ENCODE measurements at places on chromosomes 7 and 10.

DNA sequence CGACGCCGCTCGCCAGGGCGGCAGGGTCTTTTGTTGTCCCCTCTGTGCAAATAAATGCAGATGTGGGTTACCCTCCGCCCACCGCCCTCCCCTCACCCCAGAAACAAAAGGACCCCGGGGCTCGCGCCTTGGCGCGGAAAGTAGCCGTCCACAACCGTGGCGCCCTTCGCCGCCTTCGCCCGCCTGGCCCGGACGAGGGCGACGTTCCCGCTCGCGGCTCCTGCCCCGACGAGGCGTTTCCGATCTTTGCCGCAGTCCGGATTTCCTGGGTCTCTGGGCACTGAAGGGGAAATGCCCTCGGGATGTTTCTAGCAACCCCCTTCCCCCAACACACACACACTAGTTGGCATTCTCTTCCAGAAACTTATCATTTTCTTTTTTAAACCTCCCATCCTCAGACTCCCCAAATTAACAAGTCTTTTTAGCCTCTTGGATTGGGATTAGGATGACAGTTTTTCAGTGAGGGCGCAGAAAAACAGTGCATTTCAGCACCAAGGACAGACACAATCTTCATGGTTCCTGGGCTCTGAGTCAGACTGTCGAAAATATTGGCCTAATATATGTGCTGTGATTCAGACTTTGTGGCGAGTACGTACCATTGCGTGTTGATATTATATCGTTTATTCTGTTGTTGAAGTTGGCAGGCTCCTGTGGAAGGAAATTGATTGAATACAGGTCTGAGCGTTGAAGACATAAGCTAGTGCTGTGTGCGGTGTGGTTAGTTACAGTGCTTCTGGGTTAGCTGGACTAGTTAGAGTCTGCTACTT lies 771 bp downstream of the PHYHIPL start:
- DNase-seq = no peak

DNA sequence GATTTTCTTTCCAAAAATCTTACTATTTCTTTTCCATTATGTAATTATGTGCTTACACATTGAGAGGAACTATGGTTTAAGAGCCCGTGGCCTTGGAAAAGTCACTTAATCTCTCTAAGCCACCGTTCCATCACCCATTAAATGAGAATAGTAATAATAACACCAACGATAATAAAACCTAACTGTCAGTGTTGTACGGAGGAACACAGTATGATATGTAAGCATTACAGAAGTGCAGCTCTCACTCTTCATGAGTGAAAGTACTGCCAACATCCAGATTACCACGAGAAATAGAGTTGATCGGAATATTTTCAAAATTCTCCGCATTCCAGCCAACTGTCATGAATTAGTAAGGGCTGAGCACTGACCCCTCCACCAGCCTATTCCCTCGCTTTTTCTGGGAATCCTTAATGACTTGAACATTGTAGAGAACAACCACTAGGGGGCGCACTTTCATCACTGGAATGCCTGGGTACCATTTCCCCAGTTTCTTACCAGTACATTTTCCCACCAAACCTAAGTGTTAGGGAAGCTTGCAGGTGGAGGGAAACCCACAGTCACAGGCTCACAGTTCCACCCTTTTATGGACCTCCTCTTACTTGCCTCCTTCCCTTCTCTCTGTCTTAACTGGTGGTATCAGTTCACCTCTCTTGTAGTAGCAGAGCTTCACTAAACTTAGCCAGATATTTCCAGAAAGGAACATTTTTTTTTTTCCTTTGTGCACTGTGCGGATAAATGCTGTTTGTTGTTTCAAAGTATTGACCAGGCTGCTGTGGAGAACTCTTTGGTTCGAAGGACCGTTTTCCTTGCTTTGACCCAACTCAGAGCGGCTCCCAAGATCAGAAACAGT lies 27.8 kb downstream of the NKX2-3 start:
- peak; percentile 14 for DNase-seq

DNA sequence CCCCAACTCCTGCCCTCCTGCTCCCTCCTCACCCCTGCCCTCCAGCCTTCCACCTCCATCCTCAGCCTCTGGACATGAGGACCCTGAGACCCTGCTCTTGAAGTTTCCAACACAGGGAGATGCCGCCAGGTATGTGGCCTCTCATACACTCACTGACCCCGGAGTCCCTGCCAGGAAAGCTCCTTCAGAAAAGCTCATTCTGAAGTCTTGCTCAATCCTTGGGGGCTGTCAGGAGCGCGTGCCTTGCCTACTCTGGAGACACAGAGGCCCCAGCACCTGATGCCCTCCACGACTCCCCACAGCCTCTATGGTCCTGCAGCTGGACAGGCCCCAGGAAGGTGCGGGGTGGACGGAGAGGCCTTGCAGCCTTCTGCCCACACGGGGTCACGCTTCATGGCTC lies 11.0 kb downstream of the NUDT1 start:
- DNase-seq = no peak

DNA sequence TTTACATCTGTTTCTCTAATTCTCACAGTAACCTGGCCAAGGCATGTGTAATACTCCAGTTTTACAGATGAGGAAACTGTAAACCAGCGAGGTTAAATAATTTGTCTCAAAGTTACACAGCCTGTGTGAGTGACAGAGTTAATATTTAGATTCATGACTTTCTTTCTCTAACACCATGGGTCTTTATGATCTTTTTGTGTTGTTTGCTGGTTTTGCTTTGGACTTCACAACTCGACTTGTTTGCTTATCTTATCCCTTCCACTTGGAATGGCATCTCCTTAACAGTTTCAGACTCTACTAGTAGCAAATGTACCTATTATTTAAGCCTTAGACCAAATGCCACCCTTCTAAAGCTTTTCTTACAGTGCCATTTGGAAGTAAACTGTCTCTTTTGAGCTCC lies 34.4 kb downstream of the MXI1 start:
- no peak for DNase-seq

DNA sequence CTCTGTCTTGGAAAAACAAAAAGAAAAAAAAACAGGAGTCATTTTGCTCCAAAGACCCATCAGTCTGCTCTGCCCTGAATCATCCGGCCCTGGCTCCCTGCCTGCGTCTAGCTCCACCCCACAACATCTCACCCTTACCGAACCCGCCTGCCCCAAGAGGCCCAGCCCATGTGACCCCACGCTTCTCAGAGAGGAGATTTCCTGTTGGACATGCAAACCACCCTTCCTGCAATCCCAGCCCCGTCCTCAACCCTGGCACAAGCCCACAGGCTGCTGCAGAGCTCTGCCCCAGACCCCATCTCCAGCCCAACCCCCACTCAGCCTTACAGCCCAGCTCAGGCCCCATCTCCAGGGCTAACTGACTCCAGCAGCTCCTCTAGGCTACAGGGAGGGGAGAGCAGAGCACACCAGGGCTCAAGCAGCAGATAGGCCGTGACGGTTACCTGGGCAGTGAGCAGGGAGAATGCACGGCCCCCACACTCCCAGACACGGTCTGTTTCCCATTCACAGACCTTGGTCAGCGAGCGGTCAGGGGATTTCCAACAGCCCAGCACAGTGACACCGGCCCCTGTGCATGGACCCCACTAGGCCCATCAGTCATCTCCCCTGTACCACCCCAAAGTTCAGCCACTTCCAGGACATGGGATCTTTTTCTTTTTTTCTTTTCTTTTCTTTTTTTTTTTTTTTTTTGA lies 69.9 kb upstream of the GTF2I start:
- no peak for DNase-seq

DNA sequence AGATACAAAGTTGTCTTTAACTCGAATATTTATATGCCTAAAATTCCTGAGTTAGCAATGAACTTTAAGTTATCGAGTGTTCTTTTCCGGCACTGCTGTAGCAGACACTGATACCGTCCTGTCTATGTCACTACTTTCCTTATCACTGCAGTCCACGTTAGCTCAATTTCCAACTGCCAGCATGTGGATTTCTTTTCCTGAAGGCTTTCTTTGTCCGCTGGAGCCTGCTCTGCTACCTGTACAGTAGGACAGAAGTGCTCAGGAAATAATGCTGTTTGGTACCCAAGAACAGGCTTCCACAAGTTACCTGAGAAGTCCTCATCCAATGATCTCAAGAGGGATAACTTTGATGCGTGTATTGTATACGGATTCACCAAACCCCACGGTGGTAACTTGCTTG lies 329.4 kb downstream of the NXPH1 start:
- no peak for DNase-seq

- no peak for DNase-seq
These were observed 473.5 kb upstream of the FOXK1 start for GRCh38 chr7:4208586-4208985.

DNA sequence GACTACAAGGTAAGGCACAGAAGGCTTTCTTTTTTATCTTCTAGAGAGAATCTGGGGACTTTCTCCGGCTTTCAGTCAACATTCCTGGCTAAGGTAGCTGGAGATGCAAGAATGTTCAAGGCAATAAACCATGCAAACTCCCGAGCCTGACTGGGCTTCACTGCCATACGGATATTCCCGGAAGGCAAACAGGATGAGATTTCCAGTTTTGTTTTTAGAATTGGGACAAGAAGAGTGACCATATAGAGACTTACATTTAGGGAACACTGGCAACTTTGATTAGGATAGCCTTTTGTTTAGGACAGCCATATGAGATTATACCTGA lies 269 bp downstream of the CALD1 start:
- no peak for DNase-seq

DNA sequence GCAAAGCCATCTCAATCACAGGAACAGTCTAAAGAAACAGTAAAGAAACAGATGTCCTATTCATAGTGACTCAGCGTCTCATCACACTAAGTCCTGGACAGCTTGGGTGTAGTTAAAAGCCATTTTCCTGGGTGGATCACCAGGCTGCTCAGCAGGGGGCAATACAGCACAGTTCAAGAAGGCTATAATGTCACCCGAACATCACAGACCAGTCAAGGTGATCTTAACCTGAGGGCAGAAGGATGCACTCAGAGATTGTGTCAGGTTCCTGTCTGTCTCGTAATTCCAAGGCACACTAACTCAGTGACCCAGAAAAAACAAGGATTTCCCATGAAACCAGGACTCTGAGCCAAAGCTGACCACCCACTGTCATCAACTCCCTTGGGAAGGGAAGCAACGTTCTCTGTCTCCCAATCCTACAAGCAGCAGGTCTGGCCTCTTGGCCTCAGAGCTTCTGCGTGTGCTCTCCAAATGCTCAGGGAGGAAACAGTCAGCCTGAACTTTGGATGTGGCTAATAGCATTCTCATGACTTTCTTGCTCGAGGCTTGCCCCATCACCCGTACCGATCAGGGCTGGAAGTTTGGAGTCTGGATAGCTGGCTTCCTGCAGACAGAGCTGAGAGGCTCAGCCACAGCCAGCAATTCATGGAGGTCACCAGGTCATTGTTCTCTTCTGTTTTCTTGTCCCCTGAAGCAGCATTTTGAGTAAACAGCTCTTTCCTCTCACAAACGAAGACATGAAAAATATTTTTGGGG lies 90.4 kb upstream of the FAM171A1 start:
- no peak for DNase-seq

GRCh38 chr10:99927721-99928280 lies 81.9 kb downstream of the DNMBP start:
- no peak for DNase-seq

DNA sequence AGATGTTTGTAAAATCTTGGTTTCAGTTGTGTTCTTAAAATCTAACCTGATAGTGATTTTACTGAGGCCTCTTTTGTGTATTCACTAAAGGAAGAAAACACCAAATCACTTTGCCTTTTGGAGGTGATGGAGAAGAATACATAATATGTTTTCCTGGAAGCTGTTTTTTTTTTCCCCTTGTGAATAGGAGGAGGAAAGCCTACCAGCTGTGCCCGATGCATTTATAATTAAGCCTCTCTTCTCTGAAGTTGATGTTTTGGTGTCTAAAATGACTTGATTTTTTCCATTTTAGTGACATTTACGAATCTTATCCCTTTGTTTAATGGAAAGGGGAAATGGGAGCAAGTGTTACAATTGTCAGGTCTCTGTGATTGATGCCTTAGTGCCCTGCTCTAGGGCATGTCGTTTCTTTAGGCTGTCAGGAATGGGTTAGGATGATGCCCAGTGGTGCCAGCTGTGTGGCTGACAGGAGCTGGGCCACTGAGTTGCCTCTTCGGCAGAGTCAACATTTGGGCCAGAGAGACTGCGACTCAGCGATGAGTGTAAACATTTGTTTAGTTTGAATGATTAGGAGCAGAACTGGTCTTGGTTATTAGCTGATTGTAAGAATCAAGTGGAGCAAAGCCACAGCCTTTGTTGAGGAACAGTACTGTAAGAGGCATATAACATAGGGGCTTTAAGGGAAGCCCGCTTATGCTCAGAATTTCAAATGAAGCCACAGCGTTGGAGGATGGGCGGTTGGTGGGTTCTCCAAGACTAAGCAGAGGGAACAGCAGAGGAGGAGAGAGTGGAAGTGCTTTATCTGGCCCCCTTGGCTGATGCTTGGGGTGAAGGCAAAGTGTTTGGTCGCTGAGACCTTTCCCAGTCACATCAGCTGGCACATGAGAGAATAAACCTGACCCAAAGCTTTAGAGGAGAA lies 81.6 kb downstream of the CDK14 start:
- no peak for DNase-seq

GRCh38 chr10:89838044-89838615 lies 136.7 kb downstream of the KIF20B start:
- no peak for DNase-seq

DNA sequence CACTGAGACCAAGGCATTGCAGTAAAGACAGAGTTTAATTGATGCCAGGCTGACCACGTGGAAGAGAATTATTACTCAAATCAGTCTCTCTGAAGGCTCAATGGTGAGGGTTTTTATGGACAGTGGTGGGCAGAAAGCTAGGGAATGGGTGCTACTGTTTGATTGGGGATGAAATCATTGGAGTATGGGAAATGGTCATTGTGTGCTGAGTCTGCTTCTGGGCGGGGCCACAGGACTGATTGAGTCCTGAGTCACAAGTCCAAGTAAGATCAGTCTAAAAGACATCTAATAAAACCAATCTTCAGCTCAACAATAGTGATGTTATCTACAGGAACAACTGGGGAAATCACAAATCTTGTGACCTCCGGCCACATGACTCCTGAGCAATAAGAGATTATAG lies 868.4 kb downstream of the SORCS3 start:
- DNase-seq = no peak

GRCh38 chr7:107993891-107994291 lies 9.1 kb downstream of the LAMB1 start:
- DNase-seq = no peak

DNA sequence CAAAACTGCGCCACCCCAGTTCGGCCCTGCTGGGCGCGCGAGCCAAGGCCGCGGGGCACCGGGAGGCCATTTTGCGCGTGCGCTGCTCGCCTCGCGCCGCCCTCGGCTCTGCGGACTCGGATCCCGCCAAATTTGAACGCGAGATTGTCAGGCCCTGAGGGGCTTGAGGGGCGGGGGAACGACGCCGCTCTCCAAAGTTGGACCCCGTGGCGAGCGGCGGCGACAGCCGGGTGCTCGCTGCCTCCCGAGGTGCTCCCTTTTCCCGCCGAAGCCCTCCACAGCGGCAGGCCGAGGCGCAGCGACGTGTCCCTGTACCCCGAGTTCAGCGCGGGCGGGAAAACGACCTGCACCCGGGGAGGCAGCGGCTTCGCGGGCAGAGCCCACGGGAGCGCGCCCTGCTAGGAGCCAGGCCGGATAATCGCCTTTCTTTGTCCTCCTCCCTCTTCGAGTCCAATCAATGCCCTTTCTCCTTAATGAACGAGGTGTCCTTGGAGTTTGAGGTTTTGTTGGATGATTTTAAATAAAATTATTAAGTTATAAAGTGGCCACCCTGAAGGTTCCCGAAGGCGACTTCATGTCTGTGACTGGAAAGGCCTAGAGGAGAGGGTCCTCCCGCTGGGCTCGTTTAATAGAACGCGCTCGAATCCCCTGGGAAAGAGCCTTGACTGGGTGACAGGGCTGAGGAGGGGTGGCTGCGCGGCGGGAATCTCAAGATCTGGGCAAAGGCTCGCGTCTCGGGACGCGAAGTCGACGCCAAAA lies 10.7 kb upstream of the SPAG6 start:
- DNase-seq = no peak

- no peak for DNase-seq
These were observed 344.8 kb upstream of the FZD8 start for GRCh38 chr10:35986756-35987502.

Measured in stimulated activated CD4-positive, alpha-beta T cell treated with anti-CD3 and anti-CD28 coated beads, Interleukin-15, amount 100 ng/mL, for 48 hours (primary cell).